ENCODE measurements at places on chromosomes 2 and 18. TPM values are rescaled to one million over a fixed set of nuclear protein-coding genes. Genes with fewer than 3 reads are reported as not detected.

DNA sequence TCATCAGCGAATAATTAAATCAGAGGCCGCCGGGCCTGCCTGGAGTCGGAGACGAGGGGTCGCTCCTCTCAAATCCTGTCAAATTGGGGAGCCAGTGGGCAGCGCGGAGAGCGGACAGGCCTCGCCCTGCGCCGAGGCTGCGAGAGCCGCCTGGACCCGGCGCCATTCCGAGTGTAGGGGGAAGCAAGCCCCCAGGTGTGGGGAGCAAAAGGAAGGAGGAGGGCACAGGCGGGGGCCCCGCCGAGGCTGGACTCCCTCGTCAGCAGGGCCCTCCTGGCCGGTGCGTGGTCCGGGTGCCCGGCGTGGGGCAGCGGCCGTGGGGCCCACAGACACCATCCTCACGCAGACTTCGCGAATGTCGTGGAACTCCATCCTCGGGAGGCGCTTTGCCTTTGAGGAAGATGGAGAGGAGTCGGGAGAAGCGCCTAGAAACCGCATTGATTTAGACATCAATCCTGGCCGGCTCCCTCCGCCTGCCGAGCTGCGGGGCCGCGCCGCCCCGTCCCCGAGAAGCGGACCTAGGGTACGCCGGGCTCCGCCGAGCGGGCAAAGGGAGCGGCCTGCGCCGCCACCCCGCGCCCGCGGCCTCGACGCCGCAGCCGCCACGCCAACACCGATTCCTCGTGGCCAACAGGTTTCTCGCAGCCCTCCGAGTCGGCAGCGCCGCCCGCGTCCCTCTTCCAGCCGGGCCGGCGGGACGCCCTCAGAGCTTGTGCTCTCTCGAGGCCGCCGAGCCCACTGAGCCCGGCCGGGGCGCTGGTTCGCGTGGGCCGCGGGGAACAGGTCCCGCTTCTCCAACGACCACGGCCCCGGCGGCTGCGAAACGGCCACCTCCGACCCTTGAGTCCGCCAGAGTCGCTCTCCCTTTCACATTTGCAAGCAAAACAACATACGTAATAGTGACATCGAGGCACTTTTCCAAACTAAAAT lies 6.7 kb upstream of the ONECUT2 start:
- no peak for DNase-seq

- no peak for DNase-seq
Measured at GRCh38 chr2:176963568-176964287, 248.9 kb upstream of the HNRNPA3 start.

- no peak for DNase-seq
Measured at GRCh38 chr2:180539541-180539940, 440.9 kb upstream of the UBE2E3 start.

DNA sequence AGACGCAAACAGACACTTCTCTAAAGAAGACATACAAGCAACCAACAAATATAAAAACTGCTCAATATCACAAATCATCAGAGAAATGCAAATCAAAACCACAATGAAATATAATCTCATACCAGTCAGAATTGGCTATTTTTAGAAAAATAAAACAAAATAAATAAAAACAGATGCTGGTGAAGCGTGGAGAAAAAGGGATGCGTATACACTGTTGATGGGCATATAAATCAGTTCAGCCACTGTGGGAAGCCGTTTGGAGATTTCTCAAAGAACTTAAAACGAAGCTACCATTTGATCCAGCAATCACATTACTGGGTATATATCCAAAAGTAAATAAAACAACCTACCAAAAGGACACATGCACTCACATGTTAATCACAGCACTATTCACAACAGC lies 206.2 kb downstream of the HNMT start:
- no peak for DNase-seq

GRCh38 chr18:74476140-74476539 lies 19.0 kb upstream of the DIPK1C start:
- no peak for DNase-seq

DNA sequence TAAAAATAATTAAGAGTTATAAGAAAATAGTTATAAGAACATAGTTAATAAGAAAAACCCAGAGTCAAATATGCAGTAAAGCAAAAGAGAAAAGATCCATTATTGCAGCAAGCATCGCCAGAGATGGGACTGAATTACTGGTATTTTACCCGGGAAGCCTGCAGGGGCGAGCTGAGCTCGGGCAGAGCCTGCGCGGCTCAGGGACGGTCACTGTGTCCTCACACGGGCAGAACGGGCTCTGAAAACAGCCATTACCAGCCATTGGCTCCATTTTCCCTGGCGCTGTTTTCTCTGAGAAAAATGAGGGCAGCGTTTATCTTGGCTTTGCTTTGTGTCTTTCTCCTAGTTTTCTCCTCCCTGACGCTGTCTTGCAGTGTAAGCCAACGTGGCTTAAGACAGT lies 95.3 kb upstream of the ALKAL2 start:
- no peak for DNase-seq

DNA sequence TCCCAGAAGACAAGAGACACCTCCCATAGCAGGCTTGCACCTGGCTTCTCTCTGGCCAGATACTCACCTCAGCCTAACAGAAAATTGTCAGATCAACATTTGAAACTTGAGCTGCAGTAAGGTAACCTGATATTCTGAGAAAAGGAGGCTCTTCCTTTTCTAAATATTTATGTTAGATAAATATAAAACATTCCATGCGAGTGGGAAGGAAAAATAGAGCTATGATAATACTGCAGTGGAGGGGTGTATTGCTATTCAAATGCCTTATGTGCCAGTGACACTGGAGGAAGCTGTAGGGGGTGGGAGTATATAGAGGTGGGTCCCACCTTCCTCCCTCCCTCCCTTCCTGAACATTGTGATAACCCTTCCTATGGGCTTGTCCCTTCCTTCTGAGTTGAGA lies 515.5 kb upstream of the CHAC2 start:
- DNase-seq, result no peak

Gene CDK5R2
- polyA plus RNA-seq, result not detected

Gene SIX3
- 0.04 TPM for polyA plus RNA-seq

Gene MC4R
- polyA plus RNA-seq, result 0.17 TPM

Gene CYP27C1
- 8.3 TPM for polyA plus RNA-seq

Gene GPBAR1
- polyA plus RNA-seq, result 2.3 TPM

Gene C2orf66
- 0.44 TPM for polyA plus RNA-seq

Gene ALPP
- not detected for polyA plus RNA-seq

Gene KCNG2
- polyA plus RNA-seq, result 0.14 TPM

Gene RAMP1
- 4.9 TPM for polyA plus RNA-seq
